A549 treated with AZD2906 at 1 μM for 4 hours (cell line): ENCODE measurements at places on chromosomes 3 and 15. TPM values are rescaled to one million over a fixed set of nuclear protein-coding genes. Genes with fewer than 3 reads are reported as not detected.

The P2RY1 gene
- total RNA-seq: 0.41 to 0.53 TPM (median 0.45 TPM) in 5 replicates

The DPPA2 gene
- not detected in 5 replicates for total RNA-seq

The MUC20 gene
- total RNA-seq: 0.30 to 0.87 TPM (median 0.61 TPM) in 5 replicates

The GCHFR gene
- total RNA-seq: 7.1 to 9.5 TPM (median 8.3 TPM) in 5 replicates

The PLSCR2 gene
- total RNA-seq: 0.09 to 0.16 TPM in 2 of 5 replicates, not detected in the others

The UBA7 gene
- 0.18 to 0.66 TPM (median 0.25 TPM) in 5 replicates for total RNA-seq

The TMEM266 gene
- total RNA-seq: 0.17 to 0.33 TPM (median 0.24 TPM) in 5 replicates

The SAMD7 gene
- total RNA-seq: not detected in 5 replicates

The CCDC13 gene
- total RNA-seq: 0.26 to 0.50 TPM (median 0.45 TPM) in 5 replicates

The EXOG gene
- 7.6 to 22.8 TPM (median 12.8 TPM) in 5 replicates for total RNA-seq
